ENCODE measurements at places on chromosomes 5 and 9. TPM values are rescaled to one million over a fixed set of nuclear protein-coding genes. Genes with fewer than 3 reads are reported as not detected.

GRCh38 chr9:114847492-114848417 lies 41.9 kb upstream of the TNFSF15 start:
- no peak for DNase-seq
- H3K4me3 ChIP-seq, result no peak overlapping the region
- H3K36me3 ChIP-seq, result no peaks in the 10 kb centered on the region
- H3K27me3 ChIP-seq, result no peaks in the 10 kb centered on the region

GRCh38 chr5:31408814-31409213 lies 123.1 kb downstream of the DROSHA start:
- DNase-seq, result peak; percentile 53
- no peak overlapping the region for H3K4me3 ChIP-seq
- H3K27me3 ChIP-seq, result no peaks in the 10 kb centered on the region
- H3K4me1 ChIP-seq, result peaks cover 15% of the 10 kb centered on the region
- no peak overlapping the region for H3K27ac ChIP-seq

KCNMB1 gene
- total RNA-seq, result not detected

DNA sequence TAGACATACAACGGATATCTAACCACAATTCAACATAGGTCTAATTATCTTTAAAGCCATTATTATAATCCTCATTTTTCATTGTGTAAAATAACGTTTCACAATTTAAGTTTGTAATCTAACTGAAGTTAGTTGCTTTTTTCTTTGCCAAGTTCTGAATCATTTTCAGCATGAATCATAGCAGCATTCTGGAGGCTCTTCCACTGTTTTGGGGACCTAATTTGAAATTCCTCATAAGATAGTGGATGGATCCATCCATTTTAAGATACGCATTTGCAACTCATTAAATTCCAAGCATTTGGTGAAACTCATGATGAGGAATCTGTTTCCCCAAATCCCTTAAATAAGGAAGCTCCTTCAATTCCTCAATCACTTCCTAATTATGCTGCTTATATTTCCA lies 447.1 kb upstream of the CDH10 start:
- peaks cover 22% of the 10 kb centered on the region for H3K4me1 ChIP-seq
- no peaks in the 10 kb centered on the region for H3K36me3 ChIP-seq
- peak overlapping the region; percentile 2 for H3K4me3 ChIP-seq
- DNase-seq, result peak; percentile 67
- H3K27me3 ChIP-seq, result no peaks in the 10 kb centered on the region

- no peak overlapping the region for H3K27ac ChIP-seq
- H3K27me3 ChIP-seq, result no peaks in the 10 kb centered on the region
- H3K36me3 ChIP-seq, result no peaks in the 10 kb centered on the region
- DNase-seq, result no peak
Measured at GRCh38 chr9:93297659-93298497, 113.9 kb downstream of the WNK2 start.

DNA sequence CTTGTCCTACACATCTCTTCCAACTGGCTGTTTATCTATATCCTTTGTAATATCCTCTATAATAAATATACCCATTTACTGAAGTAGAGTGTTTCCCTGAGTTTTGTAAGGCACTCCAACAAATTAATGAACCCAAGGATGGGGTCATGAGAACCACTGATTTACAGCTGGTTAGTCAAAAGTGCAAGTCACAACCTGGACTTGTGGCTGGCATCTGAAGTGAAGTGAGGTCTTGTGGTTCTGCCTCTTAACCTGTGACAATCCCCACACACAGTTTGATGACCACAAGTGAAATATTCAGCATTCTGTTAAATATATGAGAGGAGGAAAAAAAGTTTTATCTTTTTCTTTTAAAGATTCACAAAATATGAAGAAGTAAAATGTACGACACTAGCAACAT lies 126.1 kb downstream of the NR2F1-AS1 start:
- H3K36me3 ChIP-seq, result peaks cover 8% of the 10 kb centered on the region
- DNase-seq, result no peak
- H3K27me3 ChIP-seq, result no peaks in the 10 kb centered on the region
- H3K4me1 ChIP-seq, result no peaks in the 10 kb centered on the region
- H3K4me3 ChIP-seq, result no peak overlapping the region
